ENCODE measurements at places on chromosomes 5 and 9.

DNA sequence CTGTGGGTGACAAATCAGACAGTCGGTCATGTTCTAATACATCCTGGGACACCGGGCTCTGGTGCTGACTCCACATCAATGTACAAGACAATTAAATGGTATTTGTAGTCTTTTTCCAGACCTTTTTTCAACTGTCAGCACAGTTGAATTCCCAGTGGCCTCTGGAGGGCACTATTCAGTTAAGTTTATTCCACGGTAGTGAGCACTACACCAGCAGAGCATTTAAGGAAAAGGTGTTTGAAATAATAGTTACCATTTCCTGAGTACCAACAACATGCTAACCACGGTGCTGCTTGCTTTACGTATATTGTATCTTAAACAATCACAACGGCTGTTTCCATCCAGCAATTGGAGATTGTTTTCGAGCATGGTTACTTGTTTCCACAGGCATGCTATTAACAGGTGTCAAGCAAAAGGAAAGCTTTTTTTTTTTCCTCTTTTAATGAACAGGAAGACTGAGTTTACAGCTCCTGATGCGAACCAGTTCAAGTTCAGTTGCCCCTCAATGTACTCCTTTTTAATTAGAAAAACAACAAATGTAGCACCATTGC lies 186.7 kb downstream of the PDZD2 start:
- DNase-seq, result peak; percentile 66

DNA sequence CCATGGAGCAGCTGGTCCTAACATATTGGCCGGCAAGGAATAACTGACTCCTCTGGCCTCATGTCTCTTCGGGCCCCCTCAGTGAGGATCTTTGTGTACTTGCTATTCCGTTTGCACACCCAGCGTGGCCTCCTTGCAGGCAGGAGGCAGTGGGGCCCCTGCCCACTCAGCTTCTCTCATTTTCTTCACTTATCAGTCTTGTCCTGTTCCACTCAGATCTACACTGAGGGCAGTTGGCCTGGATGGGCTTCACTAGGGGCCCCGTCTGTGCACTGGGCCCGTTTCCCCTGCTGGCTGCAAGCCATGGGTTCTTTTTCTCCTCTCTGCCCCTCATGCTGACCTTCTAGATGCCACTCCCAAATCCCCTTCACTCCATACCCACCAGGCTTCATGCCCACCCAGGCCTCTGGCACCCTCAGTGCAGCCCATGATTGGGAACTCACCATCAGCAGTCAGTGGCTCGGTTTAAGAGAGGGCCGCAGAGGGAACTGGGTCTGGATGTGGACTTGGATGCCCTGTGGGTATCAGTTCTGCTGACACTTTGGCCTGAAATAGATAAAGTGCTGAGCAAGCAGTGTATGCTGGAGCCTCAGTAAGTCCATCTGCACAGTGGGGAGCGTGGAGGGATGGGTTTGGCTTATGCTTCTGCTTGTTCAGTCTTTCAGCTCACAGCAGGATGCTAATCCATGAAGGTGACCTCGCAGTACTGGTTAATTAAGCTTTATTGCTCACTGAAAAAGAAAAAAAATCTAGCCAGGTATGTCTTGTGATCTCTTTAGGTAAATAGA lies 57.9 kb downstream of the ERBIN start:
- DNase-seq, result no peak

- no peak for DNase-seq
These were observed 23.8 kb upstream of the IER5L start for GRCh38 chr9:129201866-129202265.

- no peak for DNase-seq
These were observed 89.5 kb downstream of the LMX1B start for GRCh38 chr9:126703002-126703865.

- no peak for DNase-seq
These were observed 69.4 kb downstream of the TMC1 start for GRCh38 chr9:72590824-72591223.

GRCh38 chr9:122143296-122143695 lies 16.3 kb downstream of the NDUFA8 start:
- DNase-seq, result no peak

- DNase-seq, result no peak
These were observed 3.7 kb downstream of the TUBB4B start for GRCh38 chr9:137244486-137245449.

GRCh38 chr5:141359790-141360426 lies at the start of gene PCDHGB2:
PCDHGB2 (plus strand) TSS chr5:141359994; CDS start chr5:141360136, 142 bp downstream.
- no peak for DNase-seq

DNA sequence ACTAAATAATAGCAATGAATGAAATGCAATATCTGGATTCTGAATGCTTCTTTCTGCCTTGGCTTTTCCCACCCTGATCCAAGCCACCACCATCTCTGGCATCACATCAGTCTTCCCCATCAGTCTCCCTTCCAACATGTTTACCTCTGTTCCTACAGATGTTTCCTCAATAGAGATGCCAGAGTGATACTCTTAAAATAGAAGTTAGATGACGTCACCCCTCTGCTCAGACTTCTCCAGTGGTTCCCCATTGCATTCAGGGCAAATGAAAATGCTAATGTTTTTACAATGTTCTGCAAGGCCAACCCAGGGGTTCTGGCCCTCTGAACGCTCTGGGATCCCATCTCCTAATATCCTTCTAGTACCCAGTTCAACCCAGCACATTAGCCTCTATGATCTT lies 305.8 kb downstream of the TRIM32 start:
- DNase-seq, result no peak

DNA sequence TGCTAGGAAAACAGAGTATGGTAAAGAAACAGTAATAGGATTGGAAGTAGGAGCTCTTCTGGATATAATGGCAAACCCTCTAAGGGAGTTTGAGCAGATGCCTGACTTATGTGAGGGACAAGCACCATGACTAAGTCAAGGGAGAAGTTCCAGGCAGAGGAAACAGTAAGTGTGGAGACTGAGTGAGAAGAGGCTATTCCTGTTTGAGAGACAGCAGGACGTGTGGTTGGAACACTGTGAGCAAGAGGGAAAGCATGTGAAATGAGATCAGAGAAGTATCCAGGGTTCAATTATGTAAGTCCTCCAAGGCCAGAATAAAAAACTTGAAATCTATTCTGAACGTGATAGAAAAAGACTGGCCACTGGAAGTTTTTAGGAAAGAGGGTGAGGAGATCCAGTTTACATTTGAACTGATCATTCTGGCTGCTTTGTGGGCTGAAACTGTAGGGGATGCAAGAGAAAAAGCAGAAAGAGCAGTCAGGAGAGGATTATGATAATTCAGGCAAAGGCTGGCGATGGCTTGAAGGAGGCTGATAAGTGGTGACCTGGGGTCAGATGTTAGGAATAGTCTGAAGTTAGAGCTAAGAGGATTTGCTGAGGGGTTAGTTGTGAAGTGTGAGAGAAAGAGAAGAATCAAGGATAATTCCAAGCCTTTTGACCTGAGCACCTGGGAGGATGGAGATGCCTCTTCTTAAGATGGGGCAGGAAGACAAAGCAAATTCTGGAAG lies 19.2 kb downstream of the DMAC1 start:
- no peak for DNase-seq

GRCh38 chr5:140337880-140338279 lies 8.5 kb downstream of the HBEGF start:
- no peak for DNase-seq

GRCh38 chr9:91658513-91659105 lies 235.0 kb upstream of the NFIL3 start:
- no peak for DNase-seq

GRCh38 chr9:87499424-87500017 lies 1.9 kb downstream of the DAPK1 start:
- DNase-seq, result no peak

DNA sequence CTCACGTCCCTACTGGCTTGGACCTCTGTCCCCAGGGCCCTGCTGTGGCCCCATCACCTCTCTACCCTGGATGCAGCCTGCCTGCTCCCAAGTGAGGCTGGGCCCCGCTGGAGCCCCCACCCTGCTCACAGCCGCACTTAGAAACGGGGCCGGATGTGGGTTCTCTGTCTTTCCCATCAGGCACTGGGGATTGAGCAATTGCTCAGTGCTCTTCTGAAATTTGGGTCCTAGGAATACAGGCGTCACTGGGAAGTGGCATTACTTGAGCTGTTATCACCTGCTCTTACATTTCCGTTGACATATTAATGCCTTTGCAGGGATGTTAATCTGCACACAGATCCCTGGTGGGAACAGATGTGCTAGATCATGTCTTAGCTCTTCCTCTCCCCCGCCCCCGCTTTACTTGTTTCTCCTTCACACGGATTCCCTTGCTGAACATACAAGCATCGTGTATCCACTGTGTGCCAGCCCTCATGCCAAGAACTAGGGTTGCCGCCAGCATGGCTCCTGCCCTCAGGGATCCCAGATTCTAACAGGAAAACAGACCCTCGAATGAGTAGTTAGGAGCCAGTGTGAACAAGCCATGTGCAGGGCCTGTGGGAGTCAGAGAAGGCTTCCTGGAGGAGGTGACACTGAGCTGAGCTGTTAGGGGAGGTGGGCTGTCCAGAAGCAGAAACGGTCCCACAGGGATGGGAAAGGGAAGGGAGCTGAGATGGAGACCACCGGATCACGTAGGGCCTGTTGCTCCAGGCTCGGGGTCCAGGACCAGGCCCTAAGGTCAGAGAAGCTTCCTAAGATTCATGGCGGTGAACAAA lies 65.1 kb downstream of the NEK6 start:
- no peak for DNase-seq

DNA sequence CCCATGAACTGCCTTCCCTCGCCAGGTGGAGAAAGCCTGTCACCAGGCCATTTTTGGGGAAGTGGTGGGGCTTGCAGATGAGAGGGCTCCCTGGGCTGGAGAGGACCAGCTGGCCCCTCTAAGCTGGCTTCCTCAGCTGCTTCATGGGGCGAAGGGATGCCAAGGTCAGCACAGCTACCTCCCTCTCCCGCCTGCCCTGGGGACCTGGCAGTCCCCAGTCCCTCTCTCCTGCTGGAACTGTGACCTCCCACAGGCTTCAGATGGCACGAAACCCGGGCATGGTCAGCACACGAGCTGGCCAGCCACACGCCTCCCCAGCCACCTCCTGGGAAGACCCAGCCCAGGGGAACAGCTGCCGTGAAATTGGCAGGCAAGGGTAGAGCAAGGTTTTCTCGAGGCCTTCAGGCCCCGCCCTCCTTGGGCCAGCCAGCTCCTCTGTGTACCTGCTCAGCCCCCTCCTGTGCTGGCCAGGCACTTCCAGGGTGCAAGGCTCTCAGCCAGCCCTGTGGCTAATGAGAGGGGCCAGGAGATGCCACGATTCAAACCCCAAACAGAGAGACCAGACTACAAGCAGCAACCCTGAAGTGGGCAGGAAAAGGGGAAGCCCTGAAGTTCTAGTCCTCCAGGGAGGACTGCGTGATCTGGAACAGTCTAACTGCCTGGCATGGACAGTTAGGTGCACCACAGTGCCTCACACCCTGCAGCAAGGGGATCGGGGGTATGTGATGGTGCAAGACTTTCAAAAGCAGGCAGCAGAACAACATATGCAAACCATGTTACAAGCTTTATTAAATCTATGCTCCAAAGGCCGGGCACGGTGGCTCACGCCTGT lies 12.9 kb downstream of the PLPP7 start:
- DNase-seq, result no peak

- no peak for DNase-seq
These were observed 34.4 kb upstream of the SLC6A3 start for GRCh38 chr5:1479581-1480188.

- DNase-seq, result no peak
These were observed 889 bp downstream of the PDLIM4 start for GRCh38 chr5:132258102-132259068.

DNA sequence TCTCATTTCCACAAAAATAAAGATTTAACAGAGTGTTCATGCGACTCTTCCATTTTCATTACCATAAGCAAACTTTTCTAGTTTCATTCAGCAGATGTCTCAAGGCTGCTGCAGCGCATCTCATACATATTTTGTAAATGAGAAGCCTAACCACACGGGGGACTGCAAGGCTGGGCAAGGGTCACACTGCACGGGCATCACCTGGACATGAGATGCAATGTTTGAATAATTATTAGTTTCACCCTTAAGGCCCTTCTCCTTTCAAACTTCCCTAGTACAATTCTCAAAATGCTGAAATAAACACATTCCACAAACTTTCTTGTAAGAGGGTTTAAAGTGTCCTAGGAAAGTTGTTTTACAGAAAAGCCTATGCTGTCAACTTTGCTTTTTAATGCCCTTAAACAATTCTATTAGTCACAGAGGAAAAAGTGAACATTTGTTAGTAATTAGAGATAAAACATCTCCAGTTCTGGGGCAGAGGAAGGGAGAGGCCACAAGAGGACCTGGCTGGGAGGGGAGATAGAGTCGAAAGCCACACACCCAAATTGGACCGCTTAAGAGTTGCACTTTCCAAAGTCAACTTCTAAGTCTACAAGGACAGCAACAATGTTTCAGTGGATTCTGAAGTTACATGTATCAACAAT lies 1.3 kb downstream of the DENND1A start:
- no peak for DNase-seq

- no peak for DNase-seq
These were observed 204.1 kb downstream of the ELAVL2 start for GRCh38 chr9:23621924-23622323.

DNA sequence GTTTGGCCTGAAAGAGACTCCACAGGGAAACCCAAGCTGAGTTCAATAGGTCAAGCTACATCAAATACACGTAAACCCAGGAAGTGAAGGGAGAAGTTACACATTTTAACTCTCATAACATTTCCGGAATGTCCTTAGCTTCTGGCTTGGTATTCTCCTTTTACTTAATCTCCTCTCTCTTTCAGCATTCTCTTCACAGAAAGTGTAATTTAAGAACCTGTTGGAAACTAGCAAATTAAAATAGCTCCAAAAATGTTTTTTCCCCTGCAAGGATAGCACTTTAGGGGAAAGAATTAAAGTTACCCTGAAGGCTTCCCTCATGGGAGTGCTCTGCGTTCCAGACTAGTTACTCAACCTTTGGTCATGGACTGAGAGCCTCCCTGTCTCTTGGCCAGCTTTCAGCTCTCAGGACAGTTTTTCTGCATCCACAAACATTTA lies 292.7 kb upstream of the TARS1 start:
- DNase-seq, result no peak

GRCh38 chr9:99885747-99886146 lies 20.7 kb upstream of the STX17 start:
- DNase-seq, result no peak

- DNase-seq, result no peak
These were observed 34.5 kb downstream of the FGF18 start for GRCh38 chr5:171453988-171454387.

Measured in renal pelvis (tissue), 12 donors.